ENCODE measurements at places on chromosomes 3 and 15. TPM values are rescaled to one million over a fixed set of nuclear protein-coding genes. Genes with fewer than 3 reads are reported as not detected.

CACNA2D3 gene
- polyA plus RNA-seq, result 1.8 TPM

AAGAB gene
- 23.2 TPM for polyA plus RNA-seq

NANOGP8 gene
- polyA plus RNA-seq, result not detected

COL7A1 gene
- polyA plus RNA-seq, result 7.7 TPM

ADCY5 gene
- 1.8 TPM for polyA plus RNA-seq

CTXN2 gene
- 0.05 TPM for polyA plus RNA-seq

FAM3D gene
- 11.9 TPM for polyA plus RNA-seq

TF gene
- 0.68 TPM for polyA plus RNA-seq

SLC49A4 gene
- 0.31 TPM for polyA plus RNA-seq

PRR23E gene
- not detected for polyA plus RNA-seq

CKMT1A gene
- 18.7 TPM for polyA plus RNA-seq

GUCA1C gene
- 4.7 TPM for polyA plus RNA-seq

MCF2L2 gene
- polyA plus RNA-seq, result 0.12 TPM

MESP2 gene
- 0.56 TPM for polyA plus RNA-seq

EFHB gene
- 0.83 TPM for polyA plus RNA-seq

RTP1 gene
- polyA plus RNA-seq, result not detected

EFCC1 gene
- polyA plus RNA-seq, result 10.7 TPM

KBTBD13 gene
- not detected for polyA plus RNA-seq

CP gene
- polyA plus RNA-seq, result 0.46 TPM

DUOXA1 gene
- 26.4 TPM for polyA plus RNA-seq

LMOD3 gene
- not detected for polyA plus RNA-seq

PLA2G4D gene
- polyA plus RNA-seq, result not detected

TLR9 gene
- not detected for polyA plus RNA-seq

CHAC1 gene
- polyA plus RNA-seq, result 5.7 TPM

FBXO40 gene
- polyA plus RNA-seq, result not detected

PPARG gene
- polyA plus RNA-seq, result 58.2 TPM

CCDC54 gene
- not detected for polyA plus RNA-seq

MASP1 gene
- 0.31 TPM for polyA plus RNA-seq

GPR156 gene
- polyA plus RNA-seq, result not detected

CTXND1 gene
- 1.9 TPM for polyA plus RNA-seq

C2CD4A gene
- polyA plus RNA-seq, result 0.31 TPM

PLA2G4E gene
- polyA plus RNA-seq, result not detected

P2RY1 gene
- 0.25 TPM for polyA plus RNA-seq

GOLGA6L25 gene
- polyA plus RNA-seq, result not detected

FGF7 gene
- 5.7 TPM for polyA plus RNA-seq

GLDN gene
- polyA plus RNA-seq, result 0.50 TPM

TRIM42 gene
- polyA plus RNA-seq, result not detected

GADL1 gene
- polyA plus RNA-seq, result not detected

STXBP5L gene
- 0.19 TPM for polyA plus RNA-seq

GNB4 gene
- polyA plus RNA-seq, result 9.8 TPM

SLC33A1 gene
- 4.0 TPM for polyA plus RNA-seq

SEMA5B gene
- polyA plus RNA-seq, result 0.15 TPM

GOLGA8K gene
- polyA plus RNA-seq, result 0.08 TPM

SYNPR gene
- polyA plus RNA-seq, result 0.31 TPM
